AML-193 (cell line): ENCODE measurements at places on chromosomes 13 and 19.
A peak's percentile ranks its signal among the peaks of the same experiment; 100 is the strongest.

- DNase-seq: peak; percentile 40
Measured at GRCh38 chr19:17302391-17303166, 646 bp downstream of the ABHD8 start.

- no peak for DNase-seq
Measured at GRCh38 chr13:29883941-29884518, 33.6 kb upstream of the UBL3 start.

GRCh38 chr19:56162258-56162657 lies 13.6 kb upstream of the GALP start:
- no peak for DNase-seq

- DNase-seq: peak; percentile 41
Measured at GRCh38 chr13:99501848-99502301, 603 bp downstream of the TM9SF2 start.

DNA sequence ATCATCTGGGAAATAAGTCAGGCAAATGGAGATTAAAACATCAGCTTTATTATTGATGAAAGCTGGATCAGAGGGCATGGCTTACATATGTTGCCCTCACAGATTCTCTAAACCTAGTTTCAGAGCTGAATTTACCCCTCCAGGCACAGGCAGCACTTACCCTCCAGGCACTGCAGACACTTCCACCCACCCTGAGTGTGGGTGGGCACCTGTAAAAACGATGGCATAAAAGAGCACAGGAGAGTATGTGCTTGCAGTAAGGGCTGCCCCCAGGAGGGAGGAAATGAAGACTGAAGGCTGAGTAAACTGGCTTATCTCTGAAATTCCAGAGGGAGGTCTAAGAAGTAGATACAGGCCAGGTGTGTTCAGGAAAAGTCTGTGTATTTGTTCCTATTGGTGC lies 185.0 kb upstream of the HTR2A start:
- no peak for DNase-seq

DNA sequence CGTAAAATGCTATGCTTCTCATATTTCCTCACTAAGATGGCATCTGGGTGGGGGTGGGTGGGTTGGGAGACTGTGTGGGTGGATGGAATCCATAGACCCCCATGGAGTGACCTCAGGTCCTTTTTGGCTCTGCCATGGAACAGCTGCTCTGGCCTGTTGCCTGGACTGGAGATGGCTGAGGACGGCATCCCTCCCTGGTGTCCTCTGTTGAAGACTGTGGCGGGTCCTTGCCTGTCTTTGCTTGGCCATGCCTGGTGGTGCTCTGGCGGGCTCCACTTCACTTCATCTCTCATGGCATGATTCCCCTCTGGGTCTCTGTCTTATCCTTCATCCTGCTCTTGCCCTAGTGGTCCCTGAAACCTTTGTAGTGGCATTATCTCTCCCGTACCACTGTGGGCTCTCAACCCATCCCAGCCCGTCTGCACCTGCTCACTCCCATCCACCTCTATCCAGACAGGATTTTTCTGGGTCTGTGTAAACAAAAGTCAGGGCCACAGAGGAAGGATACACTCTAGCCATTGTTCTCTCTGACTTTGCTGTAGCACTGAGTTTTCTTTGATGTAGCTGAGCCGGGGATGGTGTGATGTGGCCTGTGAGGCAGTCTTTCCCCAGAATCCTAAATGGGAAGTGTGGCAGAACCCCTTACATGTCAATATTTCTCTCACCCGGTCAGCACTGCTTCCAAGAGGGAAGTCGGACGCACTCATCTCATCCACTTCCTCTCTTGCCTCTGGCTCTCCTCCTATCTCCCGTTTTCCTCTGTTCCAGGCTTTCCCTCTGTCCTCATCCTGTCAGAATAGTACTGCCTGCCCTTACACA lies 36.1 kb downstream of the WDFY2 start:
- no peak for DNase-seq

GRCh38 chr13:95275322-95276036 lies 25.8 kb downstream of the ABCC4 start:
- DNase-seq: no peak

DNA sequence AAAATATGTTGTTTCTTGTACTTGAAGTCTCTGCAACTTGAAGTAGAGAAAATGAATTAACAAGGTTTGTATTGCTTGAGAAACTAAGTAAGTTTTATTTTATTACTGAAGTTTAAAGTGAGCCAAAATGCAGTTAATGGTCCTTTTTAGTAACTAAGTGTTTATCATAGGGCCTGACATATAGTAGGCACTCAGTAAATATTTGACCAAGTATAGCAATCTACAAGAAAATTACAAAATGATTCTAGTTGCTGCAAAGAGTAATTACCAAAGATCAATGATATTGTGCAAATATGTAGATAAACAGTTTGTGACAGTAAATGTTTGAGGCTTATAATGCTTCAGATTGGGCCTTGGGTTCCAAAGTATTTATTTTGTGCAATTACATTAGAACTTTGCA lies 2.4 kb upstream of the XPO4 start:
- no peak for DNase-seq

DNA sequence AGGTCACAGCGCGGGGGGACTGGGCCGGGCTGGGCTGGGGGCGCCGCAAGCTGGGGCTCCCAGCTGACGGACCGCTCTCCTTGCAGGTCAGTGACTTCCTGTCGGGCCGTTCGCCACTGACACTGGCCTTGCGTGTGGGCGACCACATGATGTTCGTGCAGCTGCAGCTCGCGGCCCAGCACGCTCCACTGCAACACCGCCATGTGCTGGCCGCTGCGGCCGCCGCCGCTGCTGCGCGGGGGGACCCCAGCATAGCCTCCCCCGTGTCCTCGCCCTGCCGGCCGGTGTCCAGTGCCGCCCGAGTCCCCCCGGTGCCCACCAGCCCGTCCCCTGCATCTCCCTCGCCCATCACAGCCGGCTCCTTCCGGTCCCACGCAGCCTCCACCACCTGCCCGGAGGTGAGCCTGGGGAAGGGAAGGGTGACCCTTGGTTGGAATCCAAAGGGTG lies 5.7 kb downstream of the MIDN start:
- DNase-seq: no peak

GRCh38 chr13:107138486-107138885 lies 570.5 kb upstream of the ARGLU1 start:
- DNase-seq: no peak

- DNase-seq: no peak
Measured at GRCh38 chr19:54905803-54906511, at the start of gene NCR1. Gene NCR1, plus strand, starts transcription at chr19:54906148. Its CDS starts 40 bp downstream, at chr19:54906188.

- DNase-seq: no peak
Measured at GRCh38 chr13:64457976-64458375, 2772.2 kb downstream of the PCDH9 start.

GRCh38 chr19:39166571-39167391 lies 30.0 kb upstream of the NCCRP1 start:
- DNase-seq: no peak

- DNase-seq: no peak
Measured at GRCh38 chr19:4098493-4098892, 25.4 kb downstream of the MAP2K2 start.

GRCh38 chr13:77571956-77572355 lies 36.5 kb downstream of the SCEL start:
- DNase-seq: no peak

DNA sequence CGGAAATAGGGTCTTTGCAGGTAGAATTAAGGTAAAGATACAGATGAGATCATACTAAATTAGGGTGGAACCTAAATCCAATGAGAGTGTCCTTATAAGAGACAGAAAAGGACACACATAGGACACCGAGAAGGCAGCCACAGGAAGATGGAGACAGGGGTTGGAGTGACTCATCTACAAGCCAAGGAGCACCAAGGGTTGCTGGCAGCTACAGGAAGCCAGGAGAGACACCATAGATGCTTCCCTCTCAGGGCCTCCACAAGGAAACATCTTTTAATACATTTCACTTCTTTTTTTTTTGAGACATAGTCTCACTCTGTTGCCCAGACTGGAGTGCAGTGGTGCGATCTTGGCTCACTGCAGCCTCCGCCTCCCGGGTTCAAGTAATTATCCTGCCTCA lies 10.1 kb downstream of the TMEM143 start:
- no peak for DNase-seq

DNA sequence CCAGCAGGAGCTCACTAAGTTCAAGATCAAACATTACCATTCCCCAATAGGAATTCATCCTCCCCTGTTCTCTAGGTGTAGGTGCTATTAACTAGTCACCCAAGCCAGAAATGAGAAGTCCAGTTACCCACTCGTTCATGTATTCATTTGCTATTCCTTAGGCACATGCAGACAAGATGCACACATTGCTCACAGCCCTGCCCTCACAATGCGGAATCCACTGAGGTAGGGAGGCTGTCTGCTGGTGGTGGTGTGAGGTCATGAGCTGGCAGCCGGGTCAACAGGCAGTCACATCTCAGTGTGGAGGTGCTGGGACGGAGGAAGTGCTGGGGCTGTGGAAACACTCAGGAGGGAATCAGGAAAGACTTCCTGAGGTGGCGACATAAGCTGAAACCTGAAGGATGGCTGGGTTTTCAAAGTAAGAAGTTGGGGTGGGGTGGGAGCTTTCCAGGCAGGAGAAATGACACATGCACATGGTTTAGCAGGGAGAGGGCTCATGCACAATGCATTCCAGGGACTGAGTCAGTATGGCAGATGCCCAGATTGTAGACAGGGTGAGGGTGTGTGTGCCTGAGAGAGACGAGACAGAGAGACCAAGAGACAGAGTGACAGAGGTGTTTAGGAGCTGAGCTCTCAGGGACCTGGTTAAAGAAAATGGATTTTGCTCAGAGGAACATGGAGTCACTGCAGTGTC lies 117.6 kb downstream of the USP12 start:
- DNase-seq: no peak

DNA sequence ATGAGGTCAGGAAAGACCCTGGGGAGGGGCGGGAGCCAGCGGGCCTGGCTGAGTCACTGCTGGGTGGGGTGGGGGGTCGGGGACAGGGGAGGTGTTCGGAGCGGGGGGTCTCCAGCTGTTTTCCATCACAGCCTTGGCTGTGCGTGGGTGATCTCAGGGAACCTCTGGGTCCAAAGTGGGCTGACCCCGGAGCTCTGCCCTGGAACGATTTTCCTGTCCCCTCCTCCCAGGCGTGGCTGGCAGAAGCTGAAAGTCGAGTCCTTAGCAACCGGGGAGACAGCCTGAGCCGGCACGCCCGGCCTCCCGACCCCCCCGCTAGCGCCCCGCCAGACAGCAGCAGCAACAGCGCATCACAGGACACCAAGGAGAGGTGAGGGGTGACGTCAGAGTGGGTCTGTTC lies 10.6 kb downstream of the TRIP10 start:
- no peak for DNase-seq

DNA sequence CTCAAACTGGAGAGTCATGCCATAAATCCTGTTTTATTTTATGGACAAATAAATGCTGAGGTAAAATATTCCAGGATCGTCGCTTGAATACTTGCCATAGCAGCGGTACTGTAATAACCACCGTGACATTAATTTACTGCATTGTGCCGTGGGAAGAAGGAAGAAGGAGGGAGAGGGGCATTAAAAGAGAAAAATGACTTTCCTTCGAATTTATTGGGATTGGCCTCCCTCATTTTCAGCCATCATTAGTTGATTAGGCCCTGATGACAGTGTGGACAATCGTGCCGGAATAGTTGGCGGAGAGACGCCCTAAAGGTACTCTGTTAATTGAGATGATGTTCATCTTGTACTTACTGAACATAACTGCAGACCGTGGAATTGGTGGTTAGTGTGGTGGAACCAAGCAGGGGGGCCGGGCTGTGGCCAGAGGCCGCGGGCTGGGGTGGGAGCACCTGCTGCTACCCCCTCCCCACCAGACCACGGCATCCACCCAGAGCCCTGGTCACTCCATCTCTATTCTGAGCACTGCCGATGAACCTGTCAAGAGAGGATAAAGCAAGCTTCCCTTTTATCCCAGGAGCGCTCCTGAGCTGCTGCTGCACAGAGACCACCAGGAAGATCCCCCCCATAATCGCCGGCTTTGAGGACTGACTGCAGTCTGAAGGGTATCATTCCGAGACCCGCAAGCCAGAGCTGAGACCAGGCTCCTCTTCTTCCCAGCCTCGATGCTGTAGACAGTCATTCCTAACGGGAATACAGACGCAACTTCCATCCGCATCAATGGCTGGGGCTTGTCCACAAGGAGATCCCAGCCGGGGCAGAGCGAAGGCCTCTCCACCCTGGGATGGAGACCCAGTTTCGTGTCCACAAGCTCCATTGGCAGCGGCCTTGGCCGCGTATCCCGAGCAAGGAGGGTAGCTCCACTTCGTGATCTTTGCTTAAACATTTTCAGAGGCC lies 168.3 kb upstream of the TSHZ3 start:
- DNase-seq: no peak

- DNase-seq: no peak
Measured at GRCh38 chr13:92626274-92626673, 600.3 kb upstream of the GPC6 start.

GRCh38 chr13:99548448-99548847 lies 47.2 kb downstream of the TM9SF2 start:
- peak; percentile 14 for DNase-seq

- no peak for DNase-seq
Measured at GRCh38 chr13:106462710-106463109, 72.8 kb downstream of the EFNB2 start.

DNA sequence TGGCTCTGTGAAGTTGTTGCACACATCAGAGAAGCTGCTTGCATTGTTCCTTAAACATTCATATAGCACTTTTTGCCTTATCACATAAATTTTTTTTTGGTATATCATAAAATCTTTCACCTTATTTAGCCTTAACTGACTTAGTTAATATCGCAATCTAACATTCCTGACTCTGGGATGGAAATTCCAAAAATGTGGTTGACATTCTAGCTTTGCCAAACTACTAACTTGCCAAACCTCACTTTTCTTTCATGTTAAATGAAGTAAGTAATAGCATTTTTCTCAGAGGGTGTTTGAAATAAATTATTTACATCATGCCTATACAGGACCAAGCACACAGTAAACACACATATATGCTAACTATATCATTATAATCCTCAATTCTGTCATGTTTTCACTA lies 736.9 kb upstream of the PCDH9 start:
- DNase-seq: no peak

DNA sequence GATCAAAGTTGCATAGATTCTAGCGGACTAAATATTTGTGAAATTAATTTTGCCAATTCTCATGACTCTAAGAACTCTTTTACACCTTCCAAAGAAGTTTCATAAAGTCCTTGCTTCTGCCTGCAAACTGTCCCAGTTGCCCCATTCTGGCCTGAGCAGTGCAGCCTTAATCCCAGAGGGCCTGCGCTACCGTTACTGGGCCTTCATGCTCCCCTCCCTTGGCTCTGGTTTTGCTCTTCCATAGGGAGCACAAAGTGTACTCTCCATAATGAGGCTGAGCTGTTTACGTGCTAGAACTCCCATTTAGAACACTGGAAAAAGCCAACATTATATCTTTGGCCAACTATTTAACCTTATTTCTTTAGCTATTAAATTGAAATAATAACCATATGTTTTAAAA lies 2.1 kb downstream of the MTIF3 start:
- no peak for DNase-seq

GRCh38 chr19:16850133-16850532 lies 20.9 kb downstream of the SIN3B start:
- no peak for DNase-seq
